ENCODE measurements at places on chromosomes 5 and 9.

- no peak for DNase-seq
Observed at GRCh38 chr5:113425909-113426308, 8.9 kb downstream of the TSSK1B start.

- DNase-seq, result no peak
Observed at GRCh38 chr5:132265336-132266030, 8.0 kb downstream of the PDLIM4 start.

GRCh38 chr9:69577123-69577522 is 95.0 kb downstream of the APBA1 start:
- no peak for DNase-seq

DNA sequence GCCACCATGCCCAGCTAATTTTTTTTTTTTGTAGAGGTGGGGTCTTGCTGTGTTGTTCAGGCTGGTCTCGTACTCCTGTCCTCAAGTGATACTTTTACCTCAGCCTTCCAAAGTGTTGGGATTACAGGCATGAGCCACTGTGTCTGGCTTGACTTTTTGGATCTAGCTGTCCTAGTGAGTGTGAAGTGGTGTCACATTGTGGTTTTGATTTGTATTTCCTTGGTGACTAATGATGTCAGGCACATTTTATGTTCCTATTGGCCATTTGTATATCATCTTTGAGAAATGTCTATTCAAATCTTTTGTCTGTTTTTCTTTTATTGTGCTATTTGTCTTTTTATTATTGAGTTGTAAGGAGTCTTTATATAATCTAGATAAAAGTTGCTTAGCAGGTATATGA is 53.5 kb upstream of the MCCC2 start:
- DNase-seq, result peak; percentile 3

DNA sequence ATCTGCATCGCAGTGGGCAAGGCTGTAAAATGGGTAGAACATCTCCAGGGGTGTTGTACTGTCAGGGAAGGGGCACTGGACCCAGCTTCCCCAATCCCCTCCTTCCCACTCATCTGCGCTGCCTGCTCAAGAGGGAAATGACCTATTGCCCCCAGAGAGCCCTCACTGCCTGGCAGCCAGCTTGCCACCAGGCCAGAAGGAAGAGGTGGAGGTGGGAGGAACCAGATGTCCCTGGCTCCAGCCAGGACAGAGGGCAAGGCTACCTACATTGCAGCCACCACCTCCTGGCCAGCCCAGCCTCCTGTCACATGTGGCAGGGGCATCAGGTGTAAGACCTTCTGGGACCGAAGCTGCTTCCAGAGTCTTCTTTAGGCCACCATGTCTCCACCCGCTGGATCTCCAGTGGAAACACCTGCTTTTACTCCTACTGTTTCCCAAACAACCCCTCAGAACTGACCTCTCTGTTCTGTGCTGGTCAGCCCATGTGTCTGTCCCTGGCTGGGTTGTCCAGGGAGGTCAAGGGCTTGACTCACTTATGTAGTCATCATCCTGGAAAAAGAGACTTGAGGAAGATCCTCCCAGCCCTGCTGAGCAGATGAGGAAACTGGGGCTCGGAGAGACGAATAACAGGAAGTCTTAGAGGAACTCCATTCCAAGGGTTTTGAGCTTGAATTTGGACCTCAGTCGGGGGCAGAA is 42.3 kb downstream of the JADE2 start:
- DNase-seq, result no peak

DNA sequence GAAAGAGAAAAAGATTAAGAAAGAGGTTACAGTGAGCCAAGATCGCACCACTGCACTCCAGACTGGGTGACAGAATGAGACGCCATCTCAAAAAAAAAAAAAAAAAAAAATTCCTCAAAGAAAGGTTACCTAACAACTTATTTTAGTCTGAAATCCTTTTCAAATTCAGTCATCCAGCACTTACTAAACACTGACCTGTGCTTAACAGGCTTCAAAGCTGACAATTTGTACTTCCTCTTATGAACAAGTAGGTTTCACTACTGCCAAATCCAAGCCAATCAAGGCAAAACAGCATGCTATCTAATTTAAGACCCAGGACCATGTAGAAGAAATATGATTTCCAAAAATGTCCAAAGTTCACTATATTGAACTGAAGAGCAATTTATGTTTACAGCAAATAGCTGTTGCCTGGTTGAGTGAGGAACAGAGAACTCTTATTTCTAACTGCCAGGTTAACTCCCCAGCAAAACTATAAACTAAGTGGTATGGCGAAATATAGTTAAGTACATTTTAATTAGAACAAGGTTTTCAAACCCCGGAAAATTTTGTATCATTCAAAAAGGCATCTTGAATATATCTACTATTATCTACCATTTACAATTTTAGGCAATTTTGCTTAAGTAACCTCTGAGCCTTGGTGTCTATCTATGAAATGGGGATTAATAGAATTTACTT is 13.4 kb downstream of the PWWP2A start:
- no peak for DNase-seq

- no peak for DNase-seq
Observed at GRCh38 chr5:174454890-174455289, 269.5 kb upstream of the MSX2 start.

GRCh38 chr9:80556631-80557030 is 984.9 kb downstream of the TLE4 start:
- no peak for DNase-seq

DNA sequence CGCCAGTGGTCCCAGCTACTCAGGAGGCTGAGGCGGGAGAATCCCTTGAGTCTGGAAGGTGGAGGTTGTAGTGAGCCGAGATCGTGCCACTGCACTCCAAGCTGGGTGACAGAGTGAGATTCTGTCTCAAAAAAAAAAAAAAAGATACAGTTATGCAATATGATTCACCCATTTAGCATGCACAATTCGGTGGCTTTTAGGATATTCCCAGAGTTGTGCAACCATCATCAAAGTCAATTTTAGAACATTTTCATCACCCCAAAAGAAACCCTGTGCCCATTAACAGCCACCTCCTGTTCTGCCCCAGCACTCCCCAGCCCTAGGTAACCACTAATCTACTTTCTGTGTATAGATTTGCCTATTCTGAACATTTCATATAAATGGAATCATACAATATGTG is 4.3 kb upstream of the DHFR start:
- DNase-seq, result no peak

GRCh38 chr9:4939118-4939561 is 45.9 kb upstream of the JAK2 start:
- DNase-seq, result no peak

DNA sequence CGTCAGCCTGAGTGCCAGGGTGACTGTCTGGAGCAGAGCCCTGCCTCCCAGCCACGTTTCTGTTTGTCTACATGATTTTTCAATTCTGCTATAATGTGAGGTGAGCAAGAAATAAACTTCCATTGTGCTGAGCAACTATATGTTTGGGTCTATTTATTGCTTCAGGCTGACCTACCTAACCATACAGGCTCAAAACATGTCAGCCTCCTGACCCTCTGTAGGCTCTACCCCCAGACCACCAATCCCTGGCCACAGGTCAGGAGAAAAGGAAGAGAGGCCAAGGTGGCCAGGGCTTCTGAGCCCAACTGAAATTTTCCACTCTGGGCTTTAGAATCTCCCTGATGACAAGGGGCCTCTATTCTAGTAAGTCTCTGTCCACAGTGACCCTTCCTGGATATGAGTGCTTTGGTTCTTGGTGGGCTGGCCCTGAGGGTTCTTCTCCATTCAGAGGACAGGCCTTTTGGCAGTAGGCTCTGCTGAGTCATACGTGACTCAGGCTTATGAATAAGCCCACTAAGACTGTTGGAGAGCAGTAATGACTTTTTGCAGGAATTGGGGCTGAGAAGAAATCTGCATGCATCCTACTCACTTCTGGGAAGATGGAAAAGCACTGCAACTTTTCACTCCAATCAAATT is 117.2 kb upstream of the TBCA start:
- no peak for DNase-seq

- no peak for DNase-seq
Observed at GRCh38 chr5:97508864-97509263, 325.8 kb upstream of the RIOK2 start.

DNA sequence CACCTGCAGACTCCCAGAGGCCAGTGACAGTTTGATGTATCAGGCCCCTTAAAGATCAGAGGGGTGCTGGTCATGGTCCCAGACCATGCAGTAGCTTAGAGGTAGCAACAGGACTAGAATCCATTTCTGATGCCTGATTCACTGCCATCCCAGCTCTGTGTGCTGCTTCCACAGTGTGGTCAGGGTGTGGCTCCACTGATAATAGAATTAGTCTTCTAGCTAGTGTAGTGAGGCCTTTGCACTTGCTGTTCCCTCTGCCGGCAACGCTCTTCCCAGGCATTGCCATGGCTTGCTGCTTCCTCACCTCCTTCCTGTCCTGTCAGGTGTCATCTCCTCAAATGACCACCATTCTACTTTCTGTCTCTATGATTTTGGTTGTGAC is 15.8 kb downstream of the PPARGC1B start:
- no peak for DNase-seq

- DNase-seq, result no peak
Observed at GRCh38 chr5:163649514-163649913, 144.1 kb downstream of the MAT2B start.

GRCh38 chr9:121138973-121139372 is 62.7 kb downstream of the RAB14 start:
- no peak for DNase-seq

DNA sequence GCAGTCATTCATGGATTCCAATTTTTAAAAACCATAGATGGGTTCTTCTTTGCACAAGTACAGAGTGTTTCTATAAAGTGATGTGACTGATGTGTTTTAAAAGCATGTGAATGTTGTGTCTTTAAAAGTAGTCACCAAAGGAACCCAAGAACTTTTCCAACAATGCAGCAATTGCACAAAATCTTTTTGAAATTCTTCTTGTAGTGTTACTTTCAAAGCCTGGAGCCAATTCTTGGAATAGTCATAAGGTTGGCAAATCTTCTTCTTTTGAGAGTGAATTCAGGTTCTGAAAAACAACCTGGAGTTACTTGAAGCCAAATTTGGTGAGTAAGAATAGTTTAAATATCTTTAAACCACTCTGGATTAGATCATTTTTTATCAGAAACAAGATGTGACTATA is 10.5 kb downstream of the GRAMD2B start:
- DNase-seq, result no peak
